ENCODE measurements at places on chromosomes 1 and 21.

- no peak for DNase-seq
Measured at GRCh38 chr1:232893481-232894313, 56.7 kb upstream of the NTPCR start.

DNA sequence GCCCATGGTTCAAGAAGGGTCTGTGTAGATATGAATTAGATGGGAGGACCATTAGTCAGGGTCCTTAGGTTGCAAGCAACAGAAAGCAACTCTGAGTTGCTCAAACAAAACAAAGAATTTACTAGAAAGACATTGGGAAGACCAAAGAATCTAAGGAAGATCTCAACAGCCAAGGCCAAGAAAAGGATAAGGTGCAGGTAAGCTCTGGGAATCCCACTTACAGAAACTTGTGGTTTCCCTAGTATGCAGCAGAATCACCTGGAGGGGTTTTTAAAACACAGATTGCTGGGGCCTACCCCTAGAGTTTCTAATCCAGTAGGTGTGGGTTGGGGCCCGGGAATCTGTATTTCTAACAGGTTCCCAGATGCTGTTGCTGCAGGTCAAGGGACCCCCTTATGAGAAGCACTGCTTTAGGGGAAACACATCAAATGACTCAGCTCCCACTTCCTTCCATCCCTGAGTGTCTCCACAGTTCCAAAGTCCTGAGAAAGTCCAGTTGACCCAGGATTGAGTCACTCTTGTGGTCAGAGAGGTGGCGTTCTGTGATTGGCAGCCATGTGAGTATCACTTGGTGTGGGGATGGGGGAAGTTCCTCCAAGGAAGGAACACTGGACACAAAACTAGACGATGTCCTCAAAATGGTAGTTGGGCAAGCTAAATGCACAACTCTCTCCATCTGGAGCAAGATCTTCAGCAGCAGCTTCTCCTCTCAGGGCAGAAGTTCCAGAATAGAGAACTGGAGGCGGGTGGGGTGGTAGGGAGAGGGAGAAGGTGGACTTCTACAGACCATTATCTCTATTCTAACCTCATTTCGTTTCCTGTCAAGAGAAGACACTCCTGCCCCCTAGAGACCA lies 24.2 kb upstream of the EYA3 start:
- DNase-seq: no peak

DNA sequence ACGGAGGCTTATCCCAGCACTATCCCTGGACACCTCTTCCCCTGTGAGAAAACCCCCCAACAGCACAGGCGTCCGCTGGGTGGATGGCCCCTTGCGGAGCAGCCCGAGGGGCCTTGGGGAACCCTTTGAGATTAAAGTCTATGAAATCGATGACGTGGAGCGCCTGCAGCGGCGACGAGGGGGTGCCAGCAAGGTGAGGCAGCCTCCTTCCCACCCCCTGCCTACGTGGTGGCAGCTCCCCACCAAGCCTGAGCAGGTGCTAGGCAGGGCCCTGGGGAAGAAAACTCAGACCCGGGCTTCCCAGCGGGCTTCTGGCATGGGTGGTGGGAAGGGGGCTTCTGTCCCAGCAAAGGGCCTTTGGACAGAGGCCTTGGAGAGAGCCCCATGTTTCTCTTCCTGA lies 543.3 kb downstream of the KIF26B start:
- DNase-seq: no peak

GRCh38 chr21:38661889-38662568 lies 143.7 kb upstream of the ETS2 start:
- DNase-seq: no peak

- DNase-seq: no peak
Measured at GRCh38 chr1:226360106-226360746, 47.7 kb downstream of the PARP1 start.

DNA sequence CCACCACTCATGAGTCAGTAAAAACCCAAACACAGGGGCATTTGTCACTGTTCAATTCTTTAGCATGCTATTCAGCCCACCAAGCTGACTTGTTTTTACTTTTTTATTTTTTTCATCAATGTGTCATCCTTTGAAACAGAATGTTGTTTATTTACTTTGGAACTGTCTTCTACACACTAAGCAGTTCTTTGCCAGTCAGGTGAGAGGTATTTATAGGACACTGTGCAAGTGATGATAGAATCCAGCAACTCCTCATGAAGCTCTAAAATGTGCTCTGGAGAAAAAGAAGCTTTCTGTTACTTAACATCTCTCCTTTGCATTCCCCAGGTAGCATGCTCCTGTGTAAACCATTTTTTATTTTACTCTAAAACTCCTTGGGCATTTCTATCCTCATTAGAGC lies 582.0 kb upstream of the TMPRSS15 start:
- DNase-seq: no peak

DNA sequence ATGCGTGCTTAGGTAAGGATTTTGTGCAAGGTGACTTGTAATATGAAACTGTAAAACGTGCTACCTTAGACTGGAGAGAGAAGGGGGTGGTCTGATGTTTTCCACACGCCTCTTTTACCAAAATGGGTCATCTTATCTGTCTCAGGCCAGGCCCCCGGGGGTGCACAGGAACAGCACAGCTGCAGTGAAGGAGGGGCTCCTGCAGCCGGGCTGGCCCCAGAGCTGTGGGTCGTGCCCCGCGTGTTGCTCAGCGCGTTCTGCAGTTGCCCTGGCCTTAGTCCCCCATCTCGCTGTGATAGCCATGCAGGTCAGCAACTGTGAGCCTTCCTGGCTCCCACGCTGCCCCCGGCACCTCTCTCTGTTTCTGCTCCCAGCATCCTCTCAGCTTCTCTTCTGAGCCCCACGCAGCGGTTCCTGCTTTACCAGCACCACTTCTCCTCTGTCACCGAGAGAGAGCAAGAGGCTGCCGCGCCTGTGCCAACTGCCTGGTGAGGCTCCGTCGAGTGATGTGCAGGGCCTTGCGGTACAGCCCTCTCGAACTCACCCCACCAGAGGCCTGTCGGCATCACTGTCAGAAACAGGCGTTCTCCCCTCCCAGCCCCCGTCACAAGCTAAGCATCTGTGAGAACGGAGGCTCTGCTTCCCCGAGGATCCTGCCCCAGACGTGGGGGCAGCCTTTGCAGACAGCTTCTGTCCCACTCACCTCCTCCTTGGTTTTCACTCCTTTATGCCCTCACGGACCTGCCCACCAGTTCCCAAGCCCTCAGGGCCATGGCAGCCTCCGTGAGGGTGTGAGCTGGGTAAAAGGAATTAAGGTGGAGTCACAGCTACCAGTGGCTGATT lies 73.3 kb downstream of the ADARB1 start:
- no peak for DNase-seq

DNA sequence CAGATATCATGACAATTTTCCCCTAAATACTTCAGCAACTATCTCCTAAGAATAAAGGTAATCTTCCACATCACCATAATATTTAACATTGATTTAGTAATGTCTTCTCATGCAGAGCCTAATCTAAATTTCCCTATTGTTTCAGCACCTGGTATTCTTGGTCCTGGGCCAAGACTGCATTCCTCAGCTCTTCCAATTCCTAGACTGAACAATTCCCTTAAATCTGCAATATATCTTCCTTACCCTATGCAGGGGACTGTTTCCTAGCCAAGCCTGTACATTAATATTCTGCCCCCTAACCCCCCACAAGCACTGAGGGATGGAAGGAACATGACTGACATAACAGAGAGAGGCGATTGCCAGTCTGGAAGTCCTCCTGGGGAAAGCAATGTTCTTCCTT lies 28.7 kb upstream of the DISP1 start:
- no peak for DNase-seq

- peak; percentile 8 for DNase-seq
Measured at GRCh38 chr1:221878134-221878533, 136.2 kb upstream of the DUSP10 start.

- DNase-seq: no peak
Measured at GRCh38 chr1:93749487-93749886, 67.8 kb upstream of the BCAR3 start.

GRCh38 chr1:14495381-14495780 lies 103.1 kb upstream of the KAZN start:
- DNase-seq: no peak

- DNase-seq: no peak
Measured at GRCh38 chr1:152824964-152825363, 2.3 kb upstream of the LCE1A start.

GRCh38 chr1:83860490-83861221 lies 138.3 kb downstream of the TTLL7 start:
- peak; percentile 26 for DNase-seq

DNA sequence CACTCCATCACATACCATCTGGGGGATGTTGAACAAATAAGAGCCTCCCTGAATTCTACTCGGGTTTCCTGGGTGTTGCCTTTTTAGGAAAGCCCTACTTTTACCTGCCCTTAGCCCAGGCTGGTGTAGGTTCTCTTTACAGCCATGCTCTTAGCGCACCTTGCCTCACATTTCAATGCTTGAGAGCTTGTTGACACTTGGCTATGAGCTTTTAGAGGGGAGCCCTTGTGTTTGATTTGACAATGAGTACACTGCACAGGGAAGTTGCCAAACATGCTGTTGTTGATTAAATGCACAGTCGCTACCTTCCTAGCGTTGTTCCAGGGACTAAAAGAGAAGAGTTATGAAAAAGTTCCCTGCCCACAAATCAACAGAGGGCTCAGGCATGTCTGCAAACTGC lies 103.8 kb downstream of the TRABD2B start:
- DNase-seq: no peak

DNA sequence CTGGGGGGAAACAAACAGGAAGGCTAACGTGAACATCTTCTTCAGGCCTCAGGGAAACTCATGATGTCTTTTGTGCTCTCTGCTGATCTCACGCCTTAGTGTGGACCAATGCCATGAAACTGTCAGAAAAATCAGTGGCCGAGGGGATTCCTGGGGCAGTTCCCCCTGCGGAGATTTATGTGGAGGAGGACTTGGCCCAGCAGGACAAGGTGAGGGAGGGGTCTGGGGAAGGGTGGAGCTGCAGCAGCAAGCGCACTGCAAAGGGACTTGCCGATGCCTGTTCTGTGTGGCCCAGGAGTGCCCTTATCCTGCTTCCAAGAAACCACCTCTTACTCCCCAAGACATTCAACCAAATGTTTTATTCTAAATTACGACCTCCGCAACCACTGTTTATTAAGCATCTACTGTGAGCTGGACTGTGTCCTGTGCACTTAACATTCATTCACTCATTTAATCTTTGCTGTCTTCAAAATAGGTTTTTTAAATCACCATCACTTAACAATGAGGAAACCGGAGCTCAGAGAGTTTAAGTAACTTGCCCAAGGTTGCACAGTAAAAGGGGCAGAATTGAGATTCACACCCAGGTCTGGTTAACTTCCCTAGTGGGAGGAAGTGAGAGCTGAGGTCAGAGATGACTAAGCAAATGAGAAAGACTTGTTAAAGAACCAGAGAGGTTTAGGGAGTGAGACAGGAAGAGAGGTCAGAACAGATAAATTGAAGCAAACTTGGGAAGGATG lies 49.7 kb downstream of the FHAD1 start:
- DNase-seq: no peak

DNA sequence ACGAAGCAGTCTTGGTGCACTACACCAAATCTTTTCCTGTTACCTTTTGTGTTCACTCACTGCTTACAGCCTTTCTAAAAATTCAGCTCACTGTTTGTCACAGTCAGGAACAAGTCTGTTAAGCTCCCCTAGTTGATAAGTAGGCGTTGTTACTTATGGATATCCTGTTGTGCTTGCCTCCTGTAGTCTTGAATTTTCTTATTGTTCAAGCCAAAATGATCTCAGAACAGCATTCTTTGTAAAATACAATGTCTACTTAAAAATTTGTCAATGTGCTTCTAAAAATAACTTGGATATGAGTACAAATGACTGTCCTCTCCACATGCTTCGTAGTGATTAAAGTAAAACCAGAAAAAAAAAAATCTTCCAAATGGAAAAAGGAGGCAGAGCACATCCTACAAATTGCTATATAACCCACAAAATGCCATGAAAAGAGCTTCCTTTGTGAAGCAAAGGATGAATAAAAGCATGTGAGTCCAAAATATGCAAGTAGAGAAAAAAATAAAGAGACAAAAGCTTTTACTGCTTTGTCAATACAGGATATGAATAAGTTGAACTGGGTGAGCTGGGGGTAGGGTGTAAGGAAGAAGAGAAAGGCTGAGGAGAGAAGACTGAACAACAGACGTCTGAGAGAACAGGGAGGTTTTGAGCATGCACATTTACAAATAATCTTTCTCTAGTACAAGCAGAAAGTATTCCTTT lies 228.9 kb upstream of the ADGRL4 start:
- no peak for DNase-seq

DNA sequence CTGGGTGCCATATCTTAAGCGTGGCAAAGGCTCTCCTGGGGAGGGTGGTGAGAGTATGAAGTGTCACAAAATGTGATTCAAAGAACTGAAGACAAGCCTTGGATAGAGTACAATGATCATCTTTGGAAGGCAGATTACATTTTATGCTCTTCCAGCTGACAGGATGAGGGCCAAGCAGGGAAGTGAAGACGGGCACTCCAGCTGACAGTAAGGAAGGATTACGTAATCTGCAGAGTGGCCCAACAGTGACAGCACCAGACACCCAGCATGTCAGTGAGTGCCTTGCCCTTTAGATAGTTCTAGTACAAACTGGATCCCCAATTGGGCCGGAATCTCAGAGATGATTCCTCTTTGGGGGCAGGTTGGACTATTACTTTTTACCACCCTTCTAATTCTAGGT lies 52.7 kb downstream of the UBE2T start:
- no peak for DNase-seq

- no peak for DNase-seq
Measured at GRCh38 chr1:220902916-220903315, 23.7 kb downstream of the HLX start.

Measured in GM19239 (cell line).